ENCODE measurements at places on chromosomes 13 and 19. TPM values are rescaled to one million over a fixed set of nuclear protein-coding genes. Genes with fewer than 3 reads are reported as not detected.

Gene ZNF578
- total RNA-seq: not detected

Gene GPX4
- 426 TPM for total RNA-seq

Gene ICAM1
- total RNA-seq: 12.8 TPM

Gene C19orf85
- total RNA-seq: not detected

Gene DZIP1
- 36.9 TPM for total RNA-seq

Gene GPC5
- total RNA-seq: 0.02 TPM

Gene SYT5
- not detected for total RNA-seq

Gene IGFL3
- not detected for total RNA-seq

Gene PLPPR3
- total RNA-seq: 0.07 TPM

Gene ZNF888
- 10.4 TPM for total RNA-seq

Gene UBL5
- total RNA-seq: 373 TPM

Gene CCL25
- not detected for total RNA-seq

Gene CEACAM3
- not detected for total RNA-seq

Gene FCAR
- total RNA-seq: not detected

Gene KLK7
- total RNA-seq: not detected

Gene BCL3
- total RNA-seq: 2.0 TPM

Gene ARL11
- not detected for total RNA-seq

Gene FFAR1
- total RNA-seq: not detected

Gene APOC1
- total RNA-seq: 417 TPM

Gene PLEKHA4
- total RNA-seq: 6.0 TPM

Gene NRTN
- total RNA-seq: 3.2 TPM

Gene KLK3
- total RNA-seq: not detected

Gene GRK1
- not detected for total RNA-seq
